NCI-H345 (cell line): ENCODE measurements at places on chromosomes 12 and 14.

DNA sequence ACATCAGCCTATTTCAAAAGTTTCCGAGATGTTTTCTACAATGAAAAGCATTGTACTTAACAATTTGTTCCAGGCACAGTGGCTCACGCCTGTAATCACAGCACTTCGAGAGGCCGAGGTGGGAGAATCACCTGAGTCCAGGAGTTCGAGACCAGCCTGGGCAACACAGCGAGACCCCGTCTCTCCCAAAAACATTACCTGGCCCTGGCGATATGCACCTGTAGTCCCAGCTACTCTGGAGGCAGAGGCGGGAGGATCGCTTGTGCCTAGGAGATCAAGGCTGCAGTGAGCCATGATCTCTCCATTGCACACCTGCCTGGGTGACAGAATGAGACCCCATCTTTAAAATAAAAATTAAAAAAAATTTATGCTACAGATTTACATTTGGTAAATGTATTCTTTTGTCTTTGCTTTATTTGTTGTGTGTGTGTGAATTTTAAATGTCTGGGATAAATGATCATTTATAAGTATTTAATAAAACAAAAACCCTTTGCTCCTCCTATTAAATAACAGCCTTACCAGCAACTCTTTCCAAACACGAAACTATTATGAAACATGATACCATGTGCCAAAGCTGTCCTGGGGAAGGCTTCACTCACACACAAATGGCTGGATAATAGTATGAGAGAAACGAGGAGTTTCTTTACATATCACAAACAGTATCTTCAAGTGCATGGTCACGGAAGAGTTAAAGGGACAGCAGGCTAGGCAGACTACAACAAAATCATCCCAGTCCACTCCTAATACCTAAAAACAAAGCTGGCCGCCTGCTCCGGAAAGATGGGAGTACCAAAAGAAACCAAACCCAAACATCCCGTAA lies 1.1 kb downstream of the ATXN3 start:
- DNase-seq: no peak

DNA sequence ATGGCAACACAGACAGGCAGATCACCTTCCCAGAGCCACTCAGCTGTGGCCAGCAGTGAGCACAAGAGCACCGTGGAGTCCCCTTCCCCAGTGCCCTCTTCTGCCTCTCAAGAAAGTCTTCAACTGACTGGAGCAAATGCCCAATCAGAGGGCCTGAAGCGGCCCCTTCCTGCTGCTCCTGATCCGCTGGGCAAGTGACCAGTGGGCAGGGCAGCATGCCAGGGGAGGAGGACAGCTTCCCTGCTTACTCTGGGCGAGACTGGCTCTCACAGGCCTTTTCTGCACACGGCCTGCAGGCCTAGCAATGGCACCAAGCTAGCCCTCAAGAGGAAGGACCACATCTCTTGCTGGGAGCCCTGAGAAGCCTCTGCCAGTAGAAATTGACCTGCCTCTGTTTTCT lies 890 bp downstream of the KRT71 start:
- DNase-seq: no peak

GRCh38 chr12:67269633-67270573 lies 745 bp downstream of the CAND1 start:
- peak; percentile 63 for DNase-seq

DNA sequence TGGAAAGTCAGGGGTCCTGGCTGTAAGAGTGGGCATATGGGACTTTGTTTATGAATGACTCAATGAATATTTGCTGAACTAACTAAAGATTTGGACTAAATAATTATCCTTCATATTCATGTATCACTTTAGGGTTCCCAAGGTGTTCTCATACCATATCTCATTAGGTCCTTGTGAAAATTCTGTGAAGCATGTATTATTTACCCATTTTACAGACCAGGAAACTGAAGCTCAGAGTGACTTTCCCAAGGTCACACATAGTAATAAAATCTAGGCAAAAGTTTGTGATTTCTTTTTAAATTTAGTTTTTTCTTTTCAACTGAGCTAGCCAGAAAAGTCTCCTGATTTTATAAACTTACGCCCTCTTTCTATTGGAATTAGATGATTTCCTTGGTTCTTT lies 9.4 kb downstream of the PDE1B start:
- no peak for DNase-seq

DNA sequence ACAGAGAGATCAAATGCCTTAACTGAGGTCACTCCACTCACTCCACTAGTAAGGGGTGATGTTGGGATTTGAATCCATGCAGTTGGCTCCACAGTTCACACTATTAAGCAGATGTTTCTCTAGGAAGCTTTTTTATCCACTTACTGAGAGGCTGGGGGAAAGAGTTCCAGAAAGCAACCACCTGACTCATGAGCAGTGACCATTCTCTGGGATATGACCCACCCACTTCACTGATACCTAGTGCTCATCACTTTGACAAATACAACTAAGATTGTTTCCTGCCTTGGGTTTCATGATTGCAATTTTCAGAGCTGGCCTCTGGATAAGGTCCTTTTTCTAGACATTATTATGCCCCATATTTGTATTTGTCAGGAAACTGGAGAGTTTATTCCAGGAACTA lies 152.1 kb upstream of the PLEKHG7 start:
- DNase-seq: no peak

GRCh38 chr12:29578070-29578469 lies 80.6 kb upstream of the OVCH1 start:
- DNase-seq: no peak

DNA sequence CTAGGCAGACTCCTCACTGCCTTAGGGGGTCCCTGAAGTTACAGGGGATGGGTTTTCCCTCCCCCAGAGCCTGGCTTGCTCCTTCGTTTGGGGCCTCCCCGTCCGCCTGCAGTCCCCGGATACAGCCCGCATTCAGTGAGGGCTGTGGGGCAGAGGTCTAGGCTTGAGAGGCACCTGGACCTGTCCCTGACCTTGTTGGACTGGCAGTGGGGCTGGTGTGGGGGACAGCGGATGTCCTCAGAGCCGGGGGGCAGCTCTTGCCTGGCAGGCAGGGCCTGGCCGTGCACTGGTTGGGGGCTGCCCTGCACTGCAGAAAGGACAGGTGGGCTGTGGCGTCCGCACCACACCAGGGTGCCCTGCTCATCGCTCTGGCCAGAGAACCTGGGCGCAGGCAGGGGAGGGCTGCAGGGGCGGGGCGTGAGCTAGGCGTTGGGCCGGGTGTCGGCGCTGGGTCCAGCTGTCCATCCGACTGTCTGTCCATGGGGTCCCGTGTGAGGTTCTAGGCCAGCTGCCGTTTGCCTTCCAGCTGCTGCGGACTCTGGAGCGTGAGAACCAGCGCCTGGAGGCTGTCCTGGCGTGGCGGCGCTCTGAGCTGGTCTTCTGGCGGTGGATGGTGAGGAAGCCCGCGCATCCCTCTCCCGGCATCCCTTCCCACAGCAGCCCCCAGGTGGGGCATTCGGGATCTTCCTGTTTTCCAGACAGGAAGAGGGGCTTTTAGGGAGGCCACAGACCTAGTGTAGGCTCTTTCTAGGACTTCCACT lies 6.0 kb downstream of the TEDC1 start:
- no peak for DNase-seq
